ENCODE measurements at places on chromosomes 7 and 10. TPM values are rescaled to one million over a fixed set of nuclear protein-coding genes. Genes with fewer than 3 reads are reported as not detected.

- DNase-seq: no peak
These were observed 290.1 kb upstream of the ZMIZ1 start for GRCh38 chr10:78778444-78779338.

DNA sequence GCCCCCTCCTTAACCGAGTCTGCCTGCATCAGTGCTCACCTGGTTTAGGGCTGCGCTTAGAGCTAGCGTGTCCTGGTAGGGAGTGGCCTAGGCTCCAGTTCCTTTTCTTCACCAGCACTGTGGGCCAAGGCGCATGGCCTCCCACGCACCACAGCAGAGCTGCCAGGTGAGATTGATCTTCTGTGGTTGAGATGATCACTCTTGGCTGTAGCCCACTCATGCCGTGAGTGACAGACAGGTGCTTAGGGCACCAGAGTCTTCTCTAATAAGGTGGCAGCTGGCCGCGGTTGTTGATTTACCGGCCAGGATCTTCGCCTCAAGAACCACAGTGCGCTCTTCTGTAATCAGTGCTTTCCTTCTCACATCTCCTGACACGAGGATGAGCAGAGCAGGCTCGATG is 157.2 kb upstream of the INSYN2A start:
- no peak for DNase-seq

- no peak for DNase-seq
These were observed 43.7 kb downstream of the ITGB8 start for GRCh38 chr7:20374399-20374798.

Gene CACNA2D1
- 126 TPM for total RNA-seq

GRCh38 chr7:114109721-114110120 is 190.9 kb upstream of the PPP1R3A start:
- no peak for DNase-seq

- DNase-seq: no peak
These were observed 236.3 kb downstream of the HTR7 start for GRCh38 chr10:90621577-90621976.

DNA sequence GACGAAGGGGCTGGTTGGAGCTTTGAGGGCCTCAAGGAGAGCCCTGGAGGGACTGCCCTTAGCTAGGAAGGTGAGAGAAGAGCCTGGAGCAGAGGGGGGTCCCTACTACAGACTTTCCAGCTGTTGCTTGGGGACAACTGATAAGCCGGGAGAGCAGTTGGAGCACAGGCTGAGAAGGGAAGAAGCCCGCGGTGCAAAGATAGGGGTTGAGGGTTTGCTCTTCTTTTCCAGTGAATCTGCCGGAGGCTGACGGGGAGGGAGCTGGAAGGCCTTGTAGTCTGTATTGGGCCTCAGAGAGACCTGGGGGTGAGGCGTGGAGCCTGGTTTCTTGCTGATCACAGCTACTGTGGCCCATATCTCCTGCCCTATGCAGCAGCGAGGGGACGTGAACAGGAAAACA is 23.7 kb downstream of the CYP26A1 start:
- DNase-seq: no peak

DNA sequence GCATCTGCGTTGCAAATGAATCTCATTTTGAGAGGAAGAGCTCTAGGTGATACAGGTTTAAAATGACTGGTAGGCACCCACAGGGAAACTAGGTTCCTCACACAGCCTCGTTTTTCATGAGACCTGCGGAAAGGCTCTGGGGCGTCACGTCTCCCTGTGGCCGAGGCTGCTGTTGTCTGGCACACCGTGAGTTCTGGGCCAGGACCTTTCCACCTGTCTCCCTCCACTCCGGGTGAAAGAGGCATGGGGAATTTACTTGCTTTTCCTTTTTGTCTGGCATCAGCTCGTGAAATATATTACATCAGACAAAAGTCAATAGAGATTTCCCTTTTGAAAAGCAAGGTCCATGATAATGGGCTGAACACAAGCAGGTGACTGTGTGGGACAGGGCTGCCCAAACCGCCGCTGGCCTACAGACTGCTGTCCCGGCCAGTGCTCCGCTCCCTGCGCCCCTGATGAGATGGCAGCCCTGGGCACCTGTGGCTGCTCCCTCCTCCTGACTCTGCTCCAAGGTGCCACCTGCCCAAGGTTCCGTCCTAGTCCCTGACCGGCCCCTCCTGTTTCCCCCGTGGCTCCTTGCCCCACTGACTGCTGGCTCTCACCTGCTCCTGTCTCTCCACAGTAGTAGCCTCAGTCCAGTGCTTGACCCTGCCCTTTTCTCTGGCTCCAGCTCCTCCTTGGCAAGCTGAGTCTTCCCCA is 109.6 kb downstream of the NKX6-2 start:
- DNase-seq: no peak

DNA sequence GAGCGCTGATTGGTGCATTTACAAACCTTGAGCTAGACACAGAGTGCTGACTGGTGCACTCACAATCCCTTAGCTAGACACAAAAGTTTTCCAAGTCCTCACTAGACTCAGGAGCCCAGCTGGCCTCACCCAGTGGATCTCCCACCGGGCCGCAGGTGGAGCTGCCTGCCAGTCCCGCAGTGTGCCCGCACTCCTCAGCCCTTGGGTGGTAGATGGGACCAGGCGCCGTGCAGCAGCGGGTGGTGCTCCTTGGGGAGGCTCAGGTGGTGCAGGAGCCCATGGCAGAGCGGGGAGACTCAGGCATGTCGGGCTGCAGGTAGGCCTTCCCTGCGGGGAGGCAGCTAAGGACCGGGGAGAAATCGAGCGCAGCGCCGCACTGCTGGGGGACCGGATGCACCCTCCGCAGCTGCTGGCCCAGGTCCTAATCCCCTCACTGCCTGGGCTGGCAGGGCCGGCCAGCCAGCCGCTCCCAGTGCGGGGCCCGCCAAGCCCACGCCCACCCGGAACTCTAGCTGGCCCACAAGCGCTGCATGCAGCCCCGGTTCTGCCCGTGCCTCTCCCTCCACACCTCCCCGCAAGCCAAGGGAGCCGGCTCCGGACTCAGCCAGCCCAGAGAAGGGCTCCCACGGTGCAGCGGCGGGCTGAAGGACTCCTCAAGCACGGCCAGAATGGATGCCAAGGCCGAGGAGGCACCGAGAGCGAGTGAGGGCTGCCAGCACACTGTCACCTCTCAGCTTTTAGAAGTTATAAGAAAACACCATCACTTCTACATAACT is 128.9 kb downstream of the ZNF438 start:
- DNase-seq: no peak

All from transverse colon (tissue), 4 donors.